ENCODE measurements at places on chromosomes 6 and 20.

- DNase-seq: no peak
These were observed 115.8 kb downstream of the TBC1D7 start for GRCh38 chr6:13212538-13212937.

DNA sequence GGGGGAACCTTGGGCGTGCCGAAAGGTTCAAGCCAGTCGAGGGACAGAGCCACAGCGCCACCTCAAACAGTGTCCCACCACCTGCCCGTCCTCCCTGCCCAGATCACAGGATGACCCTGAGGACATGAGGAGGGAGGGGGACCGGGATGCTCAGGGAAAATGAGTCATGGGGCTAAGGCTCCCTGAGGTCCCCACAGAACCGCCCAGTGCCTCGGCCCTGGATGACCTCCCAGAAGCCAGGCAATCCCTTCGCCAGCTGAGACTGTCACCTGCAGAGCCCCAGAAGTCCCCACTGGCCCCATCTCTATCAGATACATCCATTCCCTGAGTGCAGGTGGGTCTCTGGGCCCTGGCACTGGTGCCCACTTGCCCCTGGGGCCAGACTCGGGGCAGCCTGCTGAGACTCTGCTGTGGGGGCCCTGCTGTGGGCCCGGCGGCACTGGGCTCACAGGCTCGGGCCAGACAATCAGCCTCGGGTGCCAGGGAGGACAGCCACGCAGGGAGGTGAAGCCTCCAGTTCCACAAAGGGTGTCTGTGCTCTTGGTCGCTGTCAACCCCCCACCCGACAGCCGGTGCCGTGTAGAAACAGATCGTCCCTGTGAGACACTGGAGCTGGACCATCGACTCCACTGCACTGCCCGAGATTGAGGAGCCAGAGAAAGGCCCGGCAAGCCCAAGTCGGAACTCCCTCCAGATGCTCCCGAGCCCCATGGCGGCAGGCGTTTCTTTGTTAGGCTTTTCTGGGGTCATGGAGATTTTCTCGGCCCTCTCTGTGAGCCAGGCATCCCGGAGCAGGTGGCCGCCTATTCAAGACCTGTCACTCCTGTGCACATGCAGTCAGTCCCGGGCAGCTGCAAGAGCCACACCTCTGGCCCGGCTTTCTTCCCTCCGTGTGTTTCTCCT lies 26.1 kb downstream of the PXDC1 start:
- DNase-seq: no peak

- no peak for DNase-seq
These were observed 462.8 kb downstream of the CDC5L start for GRCh38 chr6:44850312-44850711.

- DNase-seq: no peak
These were observed 28.9 kb downstream of the EIF2S2 start for GRCh38 chr20:34083137-34083536.

DNA sequence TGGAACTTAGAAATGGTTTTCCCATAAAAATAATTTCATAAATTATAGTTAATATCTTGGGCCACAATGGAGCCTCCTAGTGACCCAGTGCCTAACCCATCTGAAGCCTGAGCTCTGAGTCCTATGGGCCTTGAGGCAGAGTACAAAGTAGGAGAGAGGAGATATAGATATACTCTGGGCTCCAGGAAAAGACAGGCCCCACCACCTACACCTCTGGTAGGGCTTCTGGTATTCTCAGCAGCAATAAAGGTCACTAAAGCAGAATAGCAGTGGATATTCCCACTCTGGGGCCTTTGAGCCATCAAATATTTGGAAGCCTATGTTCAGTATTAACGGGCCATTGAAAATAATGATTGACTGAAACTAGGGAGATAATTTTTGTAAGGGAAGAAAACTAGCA lies 24.1 kb downstream of the CYP39A1 start:
- DNase-seq: no peak

DNA sequence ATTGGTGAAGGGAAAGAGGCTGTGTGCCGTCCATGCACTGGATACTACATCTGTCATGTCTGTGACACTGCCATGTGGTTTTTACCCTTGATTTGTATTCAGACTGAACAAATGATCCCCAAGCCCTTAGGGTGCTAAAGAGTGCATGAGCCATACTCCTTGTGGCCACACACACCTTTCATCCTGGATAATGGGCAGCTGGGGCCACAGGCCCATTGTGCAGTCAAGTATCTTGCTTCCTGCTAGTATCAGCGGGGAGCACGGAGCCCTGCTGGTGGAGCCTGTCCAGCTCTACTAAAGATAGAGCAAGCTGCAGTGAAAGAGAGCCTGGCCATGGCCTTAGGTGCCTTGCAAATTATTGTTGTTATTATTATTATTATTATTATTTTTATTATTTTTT lies 75.1 kb downstream of the SLX4IP start:
- DNase-seq: no peak

DNA sequence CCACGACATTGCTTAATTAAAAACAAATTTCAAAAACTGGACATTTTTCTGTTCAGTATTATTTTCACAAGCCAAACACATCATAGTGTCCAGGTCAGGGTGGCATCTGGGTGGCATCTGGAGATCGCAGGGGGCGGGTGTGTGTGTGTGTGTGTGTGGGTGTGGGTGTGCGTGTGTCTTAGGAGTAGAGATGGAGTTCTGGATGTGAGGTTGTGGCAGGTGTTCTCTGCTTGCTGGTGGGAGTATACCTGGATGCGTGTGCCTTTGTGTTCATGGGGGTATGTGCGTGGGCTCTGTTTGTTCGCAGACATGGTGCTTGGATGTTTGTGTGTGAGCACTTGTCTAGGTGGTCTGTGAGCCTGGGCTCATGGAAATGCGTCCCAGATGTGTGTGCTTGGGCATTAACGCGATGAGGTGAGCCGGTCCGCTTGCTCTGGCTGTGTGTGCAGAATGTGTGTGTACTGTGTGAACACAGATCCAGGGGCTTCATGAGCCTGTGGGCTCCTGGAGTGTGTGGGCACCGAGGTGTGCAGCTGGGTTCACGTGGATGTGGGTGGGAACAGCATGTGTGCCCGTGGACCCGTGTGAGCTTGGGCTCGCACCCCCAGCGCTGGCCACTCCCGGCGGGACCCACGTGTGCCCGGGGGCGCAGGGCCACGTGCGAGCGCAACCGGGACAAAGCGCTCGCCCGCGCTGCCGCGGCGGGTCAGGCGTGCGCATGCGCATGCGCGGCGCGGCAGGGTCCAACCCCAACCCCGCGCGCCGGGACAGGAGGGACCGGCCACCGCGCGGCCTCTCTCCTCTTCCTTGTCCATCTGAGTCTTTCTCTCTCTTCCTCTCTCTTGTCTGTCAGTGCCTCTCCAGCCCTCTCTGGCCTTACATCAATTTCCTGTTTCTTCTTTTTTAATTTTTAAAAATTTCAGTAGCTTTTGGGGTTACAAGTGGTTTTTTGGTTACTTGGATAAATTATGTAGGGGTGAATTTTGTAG lies 60.4 kb downstream of the SRC start:
- no peak for DNase-seq

DNA sequence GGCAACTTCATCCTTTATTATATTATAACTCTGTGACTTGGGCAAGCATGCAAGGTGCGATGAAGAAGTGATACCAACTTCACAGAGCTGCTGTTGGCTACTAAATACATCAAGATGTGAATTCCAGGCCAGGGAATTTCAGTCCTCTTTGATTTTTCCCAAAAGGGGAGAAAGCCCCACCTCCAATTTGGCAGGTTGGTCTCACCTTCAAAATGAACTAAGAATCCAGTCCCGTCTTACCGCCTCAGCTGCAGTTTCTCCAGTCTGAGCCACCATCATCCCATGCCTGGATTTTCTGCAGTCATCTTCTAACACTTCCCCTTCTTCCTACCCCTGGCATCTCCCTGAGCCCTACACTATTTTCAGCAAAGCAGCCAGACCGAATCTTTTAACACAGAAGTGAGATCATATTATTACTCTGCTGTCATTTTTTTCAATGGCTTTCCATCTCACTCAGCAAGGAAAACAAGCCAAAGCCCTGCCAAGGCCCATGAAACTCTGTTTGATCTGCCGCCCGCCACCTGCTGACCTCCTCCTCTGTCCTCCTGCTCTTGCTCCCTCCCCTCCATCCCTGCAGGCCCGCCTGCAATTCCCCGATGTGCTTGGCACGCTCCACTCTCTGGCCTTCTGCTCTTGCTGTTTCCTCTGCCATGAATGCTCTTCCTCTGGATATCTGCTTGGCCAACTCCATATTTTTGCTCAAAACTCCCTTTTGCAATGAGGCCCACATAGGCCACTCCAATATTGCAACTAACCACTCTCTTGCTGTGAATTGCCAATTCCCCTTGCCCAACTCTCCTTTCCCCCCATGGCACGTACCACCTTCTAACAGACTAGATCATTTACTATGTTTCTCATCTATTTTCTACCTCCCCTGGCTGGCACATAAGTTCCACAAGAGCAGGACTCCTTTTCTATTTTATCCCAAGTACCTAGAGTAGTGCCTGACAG lies 46.0 kb upstream of the TAGAP start:
- DNase-seq: no peak

DNA sequence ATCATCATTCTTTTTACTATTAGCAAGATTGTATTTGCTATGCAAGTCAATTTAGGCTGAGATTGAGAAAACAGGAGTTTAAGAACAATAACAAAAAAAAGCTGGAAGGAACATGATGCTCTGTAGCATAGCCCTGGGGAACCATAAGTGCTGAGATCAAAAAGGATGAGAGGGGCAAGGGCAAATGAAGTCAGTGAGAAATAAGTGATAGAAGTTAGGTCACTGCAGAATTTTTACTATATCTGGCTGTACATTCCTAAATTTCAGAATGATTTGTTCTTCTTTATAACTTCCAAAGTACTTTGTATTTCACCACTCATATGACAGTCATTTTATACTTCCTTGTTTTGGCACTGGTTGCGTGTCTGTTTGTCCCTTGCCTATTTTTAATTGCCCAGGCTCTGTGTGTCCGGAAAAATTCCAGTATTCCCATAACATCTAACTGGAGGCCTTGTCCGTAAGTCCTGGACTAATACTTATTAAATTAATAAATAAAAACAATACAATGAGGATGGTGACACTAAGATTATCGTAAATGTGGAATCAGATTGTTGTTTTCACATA lies 444.7 kb downstream of the TENT5A start:
- DNase-seq: no peak

DNA sequence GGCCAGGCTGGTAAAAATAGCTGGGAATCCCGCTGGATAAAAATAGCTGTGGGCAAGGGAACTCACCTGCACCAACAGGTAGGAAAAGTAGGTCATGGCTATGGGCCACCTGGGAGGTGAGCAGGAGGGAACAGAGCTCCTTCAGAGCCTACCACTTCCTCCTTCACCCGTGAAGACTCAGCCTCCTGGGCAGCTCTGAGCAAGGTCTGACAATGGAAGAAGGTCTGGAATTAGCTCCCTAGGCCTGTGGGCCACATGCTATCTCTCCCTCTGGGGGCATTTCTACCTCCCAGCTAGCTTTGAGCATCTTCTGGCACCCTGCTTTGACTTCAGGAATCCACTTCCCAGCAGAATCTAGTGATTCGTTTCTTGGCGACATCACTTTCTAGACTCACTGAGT lies 153.9 kb downstream of the MRPL14 start:
- no peak for DNase-seq

- no peak for DNase-seq
These were observed 26.3 kb downstream of the ITCH start for GRCh38 chr20:34389206-34389953.

GRCh38 chr6:168526841-168527281 lies 85.9 kb downstream of the SMOC2 start:
- no peak for DNase-seq

- no peak for DNase-seq
These were observed 16.3 kb upstream of the FAM8A1 start for GRCh38 chr6:17583811-17584210.

DNA sequence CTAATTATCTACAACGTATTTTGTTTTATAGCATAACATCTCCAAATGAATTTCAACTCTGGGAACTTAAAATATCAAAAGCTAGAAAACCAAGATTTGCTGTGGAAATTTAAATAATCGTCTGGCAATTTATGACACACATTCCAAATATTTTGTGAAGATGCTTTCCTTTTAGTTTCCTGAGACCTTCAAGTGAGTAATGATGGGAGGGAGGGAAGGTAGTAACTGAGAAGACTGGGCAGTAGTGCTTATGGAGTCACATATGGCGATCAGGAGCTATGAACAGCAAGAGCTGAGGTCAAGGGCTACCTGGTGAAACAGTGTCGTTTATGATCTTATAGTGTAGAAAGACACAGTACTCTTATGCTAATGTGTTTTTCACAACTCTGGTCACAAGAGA lies 178.2 kb upstream of the THEMIS start:
- DNase-seq: no peak

DNA sequence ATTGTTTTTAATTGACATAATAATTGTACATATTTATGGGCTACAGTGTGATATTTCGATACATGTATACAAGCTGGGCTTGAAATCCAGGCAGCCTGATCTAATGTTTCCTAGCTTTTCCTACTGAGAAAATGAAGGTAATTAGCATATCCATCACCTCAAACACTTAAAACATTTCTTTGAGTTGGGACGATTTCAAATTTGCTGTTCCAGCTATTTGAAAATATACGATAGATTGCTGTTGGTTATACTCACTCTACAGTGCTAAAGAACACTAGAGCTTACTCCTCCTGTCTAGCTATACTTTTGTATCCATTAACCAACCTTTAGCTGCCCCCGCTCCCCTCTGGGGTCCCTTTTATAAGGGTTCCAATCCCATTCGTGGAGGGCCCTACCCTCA lies 4.7 kb downstream of the LHFPL5 start:
- no peak for DNase-seq

- no peak for DNase-seq
These were observed 59.0 kb downstream of the RIPOR2 start for GRCh38 chr6:24876499-24877465.

DNA sequence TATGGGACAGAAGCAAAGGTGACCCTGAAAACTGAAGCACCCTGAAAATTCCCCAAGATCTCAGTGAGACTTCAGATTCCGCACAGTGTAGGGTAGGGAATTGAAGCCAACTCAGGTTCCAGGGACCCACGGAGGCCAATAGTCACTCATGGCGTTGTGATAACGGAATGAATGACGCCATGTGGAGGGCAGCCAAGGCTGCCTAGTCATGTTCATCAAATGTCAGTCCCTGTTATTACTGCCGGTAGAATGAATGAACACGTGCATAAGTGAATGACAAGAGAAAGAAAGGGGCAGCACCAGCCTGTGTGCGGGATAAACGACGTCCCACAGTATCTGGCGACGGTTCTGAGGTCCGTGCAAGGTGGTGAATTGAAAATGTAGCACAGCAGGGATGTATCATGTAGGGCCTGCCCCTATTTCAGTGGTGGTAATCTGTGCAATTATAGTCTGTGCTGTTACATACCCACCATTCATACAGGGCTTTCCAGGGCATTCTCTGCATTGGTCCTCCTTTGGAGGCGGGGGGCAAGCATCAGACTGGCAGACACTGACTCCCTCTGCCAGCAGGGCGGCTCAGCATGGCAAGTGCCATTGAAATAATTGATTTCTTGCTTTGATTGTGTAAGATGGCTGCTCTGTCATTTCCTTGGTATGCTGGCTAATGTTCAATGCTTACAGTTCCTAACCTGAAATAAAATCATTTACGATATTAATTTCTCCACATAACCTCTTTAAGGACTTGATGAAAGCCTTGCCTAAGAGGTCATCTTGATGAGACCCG lies 386.9 kb downstream of the CDH4 start:
- DNase-seq: no peak

- DNase-seq: no peak
These were observed 15.2 kb downstream of the CHMP4B start for GRCh38 chr20:33826270-33826897.

- no peak for DNase-seq
These were observed 130.3 kb downstream of the ZNF217 start for GRCh38 chr20:53463101-53463972.

- DNase-seq: no peak
These were observed 648.9 kb downstream of the FRK start for GRCh38 chr6:115411756-115412155.
